ENCODE measurements at places on chromosomes 2 and 18.
A peak's percentile ranks its signal among the peaks of the same experiment; 100 is the strongest.

DNA sequence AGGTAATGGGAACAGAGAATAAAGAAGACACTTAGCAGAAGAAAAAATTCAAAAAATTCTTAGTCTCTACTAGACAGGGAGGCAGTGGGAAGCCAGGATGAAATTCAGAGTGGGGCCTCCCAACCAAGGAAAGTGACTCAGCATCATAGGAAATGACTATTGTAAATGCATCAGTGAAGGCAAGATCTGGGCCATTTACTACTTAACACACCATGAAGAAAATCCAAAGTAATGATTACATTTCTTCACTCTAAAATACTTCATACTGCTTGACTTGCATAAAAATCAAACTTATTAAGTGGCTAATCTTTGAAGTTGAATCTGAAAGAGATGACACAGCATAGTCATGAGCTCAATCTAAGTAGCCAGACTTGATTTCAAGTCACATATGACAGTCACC lies 405.8 kb upstream of the SLC39A10 start:
- DNase-seq = no peak

DNA sequence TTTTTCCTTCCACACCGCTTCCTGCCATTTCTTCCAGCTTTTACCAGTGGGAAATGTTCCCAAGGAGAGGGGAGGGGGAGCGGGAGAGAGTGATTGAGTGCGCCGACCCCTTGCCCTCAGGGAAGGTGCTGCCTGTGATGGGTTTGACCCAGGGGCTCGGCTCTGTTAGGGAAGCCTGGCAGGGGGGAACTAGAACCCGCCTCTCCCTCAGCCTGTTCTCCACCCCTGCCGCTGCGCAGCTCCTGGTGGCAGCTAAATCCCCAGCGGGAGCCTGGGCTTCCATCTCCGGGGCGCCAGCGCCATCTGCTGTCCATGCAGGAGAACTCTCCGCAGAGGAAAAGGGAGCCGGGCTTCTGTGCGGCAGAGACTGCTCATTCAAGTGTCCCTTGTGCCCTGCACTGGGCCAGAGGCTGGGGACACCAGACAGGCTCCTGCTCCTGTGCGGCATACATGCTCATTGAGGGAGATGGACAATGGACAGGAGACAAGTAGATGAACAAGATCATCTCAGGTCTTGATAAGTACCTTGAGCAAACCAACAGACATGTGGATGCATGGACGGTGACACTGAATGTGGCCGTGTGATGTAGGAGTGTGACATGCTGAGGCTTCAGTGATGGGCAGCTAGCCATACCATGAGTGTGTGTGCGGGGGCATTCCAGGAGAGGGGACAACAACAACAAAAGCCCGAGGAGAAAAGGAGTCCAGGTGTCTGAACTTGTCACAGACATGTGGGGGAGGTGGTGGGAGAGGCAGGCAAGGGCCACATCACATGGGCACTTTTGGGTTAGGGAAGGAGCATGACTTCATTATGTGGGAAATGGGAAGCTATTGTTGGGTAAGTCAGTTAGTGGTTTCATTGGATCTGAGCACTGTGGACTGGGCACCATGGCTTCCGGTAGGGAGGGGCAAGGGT lies 13.3 kb downstream of the CHPF start:
- peak; percentile 79 for DNase-seq

DNA sequence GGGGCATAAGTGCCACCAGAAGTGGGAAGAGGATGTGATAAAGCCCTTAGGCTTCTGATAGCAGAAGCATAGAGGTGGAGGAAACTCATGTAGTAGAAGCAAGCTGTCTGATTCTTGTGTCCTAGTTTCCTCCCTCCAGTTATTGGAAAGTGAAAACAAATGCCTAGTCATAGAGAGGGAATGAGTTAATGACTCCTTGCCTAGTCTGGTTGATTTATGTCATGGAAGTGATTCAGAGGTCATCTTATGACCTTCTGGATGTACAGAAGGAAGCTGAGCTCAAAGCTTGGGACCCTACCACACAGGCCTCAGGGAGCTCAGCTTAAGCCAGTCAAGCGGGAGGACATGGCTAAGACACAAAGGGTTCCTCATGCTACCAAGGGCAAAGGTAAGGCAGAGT lies 232.2 kb downstream of the THSD7B start:
- no peak for DNase-seq

GRCh38 chr18:59691996-59692395 lies 5.2 kb downstream of the CCBE1 start:
- DNase-seq = no peak

GRCh38 chr2:143176606-143177005 lies 47.4 kb downstream of the ARHGAP15 start:
- no peak for DNase-seq

DNA sequence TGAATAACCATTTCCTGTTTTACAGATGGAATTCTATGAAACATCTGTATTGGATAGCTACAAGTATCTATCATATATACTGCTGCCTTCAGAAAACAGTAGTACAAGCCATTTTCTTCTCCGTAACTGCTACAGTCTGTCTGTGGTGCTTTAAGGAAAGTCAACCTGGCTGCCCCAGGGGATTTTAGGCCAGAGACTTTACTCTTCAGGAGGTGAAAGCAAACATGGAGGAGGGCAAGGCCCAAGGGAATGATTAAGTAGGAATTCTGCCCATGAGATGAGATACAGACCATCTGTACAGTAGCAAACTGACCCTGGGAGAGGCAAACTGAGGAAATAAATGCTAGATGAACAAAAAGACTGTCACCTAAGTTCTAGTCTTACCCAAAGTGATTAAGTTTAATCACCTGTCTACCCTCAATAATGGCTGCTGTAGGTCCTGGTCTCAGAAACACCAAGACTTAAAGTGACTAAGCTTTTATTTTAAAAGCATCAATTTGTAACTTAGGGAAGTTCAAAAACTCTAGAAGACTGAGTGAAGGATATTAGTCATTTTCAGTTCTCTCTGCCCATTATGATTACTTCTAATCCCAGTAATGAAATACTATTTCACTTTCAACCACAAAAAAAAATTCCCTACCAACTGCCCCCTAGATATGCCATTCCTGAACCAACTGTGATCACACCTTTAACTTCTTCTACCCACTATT lies 14.8 kb downstream of the MBD2 start:
- no peak for DNase-seq

GRCh38 chr18:3466872-3467271 lies 16.9 kb downstream of the TGIF1 start:
- no peak for DNase-seq

- DNase-seq = no peak
Measured at GRCh38 chr2:76381624-76382023, 670.9 kb upstream of the GCFC2 start.

DNA sequence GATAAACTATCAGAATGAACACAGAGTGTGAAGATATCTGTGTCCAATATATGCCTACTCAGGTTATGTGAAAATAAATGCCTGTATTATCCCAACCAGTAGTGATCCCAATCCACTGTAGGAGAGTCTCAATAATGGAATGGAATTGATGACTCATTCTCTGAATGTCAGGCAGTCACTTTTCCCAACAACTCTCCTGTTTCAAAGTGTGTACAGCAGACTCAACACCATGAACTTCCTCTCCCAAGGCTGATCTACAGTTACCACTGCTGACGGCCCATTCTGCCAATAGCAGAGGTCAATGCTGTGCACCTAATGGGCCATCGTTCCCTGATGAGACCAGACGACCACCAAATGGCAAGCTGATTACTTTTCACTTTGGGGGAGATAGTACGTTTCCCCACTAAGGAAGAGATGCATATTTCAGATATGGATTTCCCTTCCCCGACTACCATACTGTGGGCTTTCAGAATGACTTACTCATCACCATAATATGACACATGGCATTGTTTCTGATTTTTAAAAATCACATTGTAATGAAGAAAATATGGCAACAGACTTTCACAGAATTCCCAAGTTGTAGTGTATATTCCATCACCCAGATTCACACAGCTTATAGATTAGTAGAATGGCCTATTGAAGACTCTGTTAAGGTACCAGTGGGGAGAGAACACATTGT lies 601.7 kb upstream of the VRK2 start:
- no peak for DNase-seq

DNA sequence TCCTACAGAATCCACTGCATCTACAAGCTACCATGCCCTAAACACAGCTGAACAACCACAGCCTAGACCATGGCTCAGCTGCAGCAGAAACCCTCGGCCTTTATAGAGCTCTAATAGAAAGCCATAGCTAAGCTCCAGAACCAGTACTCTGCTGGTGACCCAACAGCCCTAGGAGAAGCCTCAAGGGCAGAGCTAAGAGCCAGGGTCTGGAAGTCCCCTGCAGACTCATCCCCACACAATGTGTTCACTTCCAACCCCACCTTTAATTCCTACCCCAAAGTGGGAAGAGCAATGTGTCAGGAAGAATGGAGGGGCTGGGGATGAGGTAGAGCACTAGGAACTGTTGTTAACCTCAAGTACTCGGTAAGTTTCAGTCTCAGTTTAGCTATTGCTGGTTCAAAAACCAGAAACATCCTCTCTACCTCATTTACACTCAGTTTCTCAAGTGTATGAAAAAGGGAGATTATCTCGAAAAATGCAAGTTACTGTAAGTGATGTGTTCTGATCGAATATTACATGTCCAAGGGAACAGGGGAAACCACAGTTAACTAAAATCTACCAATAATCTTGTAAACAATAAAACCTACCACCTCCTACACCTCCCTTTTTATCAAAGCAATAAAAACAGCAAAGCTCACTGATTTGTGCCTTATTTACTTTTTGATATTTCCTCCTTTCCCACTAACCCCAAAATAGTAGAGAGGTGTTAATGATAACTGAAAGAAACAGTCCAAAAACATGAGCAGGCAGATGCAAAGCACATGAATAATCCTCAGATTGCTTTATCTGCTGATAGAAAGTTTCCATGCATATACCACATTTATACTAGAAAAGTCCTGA lies 36.2 kb downstream of the THADA start:
- no peak for DNase-seq

DNA sequence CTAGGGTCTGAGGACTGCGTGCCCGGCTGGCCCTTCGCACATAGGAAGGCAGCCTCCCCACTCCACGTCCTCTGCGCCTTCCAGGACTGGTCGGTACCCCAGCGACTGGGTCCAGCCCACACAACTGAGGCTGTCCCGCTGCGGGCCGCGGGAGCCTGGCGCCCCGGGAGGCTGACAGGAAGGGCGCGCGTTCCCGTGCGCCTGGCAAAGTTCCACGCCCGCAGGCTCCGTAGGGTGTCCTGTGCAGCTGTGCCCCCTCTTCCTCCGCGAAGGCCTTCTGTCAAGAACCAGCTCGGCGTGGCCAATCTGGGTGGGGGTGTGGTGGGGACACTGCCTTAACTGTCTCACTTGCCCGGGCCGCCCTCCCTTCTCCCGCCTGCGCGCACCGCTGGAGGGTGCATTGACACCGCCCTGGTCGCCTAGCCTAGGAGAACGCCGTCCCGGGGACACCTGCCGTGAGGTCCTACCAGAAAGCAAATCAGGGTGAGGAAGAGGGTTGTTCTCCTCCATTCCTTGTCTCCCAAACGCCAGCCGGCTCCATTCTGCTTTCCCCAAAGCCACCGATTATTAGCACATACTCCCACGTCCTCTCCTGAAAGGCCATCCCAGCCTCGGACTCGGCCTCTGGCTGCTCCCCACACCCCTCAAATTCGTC lies 618 bp upstream of the LYPD1 start:
- DNase-seq = peak; percentile 18

All from left ventricle myocardium inferior (tissue), 1 donor.